MM.1S (cell line): ENCODE measurements at places on chromosomes 1 and 21.

GRCh38 chr1:905811-906599 lies 17.7 kb upstream of the SAMD11 start:
- peaks cover 73% of the 10 kb centered on the region for H3K27me3 ChIP-seq
- H3K36me3 ChIP-seq, result no peaks in the 10 kb centered on the region
- no peaks in the 10 kb centered on the region for H3K4me1 ChIP-seq
- DNase-seq, result no peak
- no peak overlapping the region for H3K4me3 ChIP-seq

DNA sequence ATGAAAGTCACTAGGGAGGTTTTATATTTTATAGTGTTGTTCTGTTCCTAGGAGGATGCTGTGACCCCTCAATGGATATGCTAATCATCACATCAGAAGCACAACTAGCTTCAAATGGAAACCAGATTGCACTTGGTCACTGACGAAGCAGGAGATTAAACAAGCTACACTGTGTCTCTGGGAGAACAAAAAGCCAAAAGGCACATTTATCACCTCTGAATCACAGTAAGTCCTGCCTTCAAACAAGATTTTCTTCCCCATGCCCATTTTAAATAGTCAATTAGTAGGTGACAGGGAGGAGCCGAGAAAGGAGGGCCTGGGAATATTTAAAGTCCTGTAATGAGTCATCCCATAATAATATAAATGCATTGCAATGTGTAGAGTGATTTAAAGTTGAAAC lies 38.1 kb downstream of the RGS2 start:
- no peaks in the 10 kb centered on the region for H3K36me3 ChIP-seq
- H3K27me3 ChIP-seq, result no peaks in the 10 kb centered on the region
- H3K4me3 ChIP-seq, result no peak overlapping the region
- H3K27ac ChIP-seq, result no peak overlapping the region
- no peaks in the 10 kb centered on the region for H3K4me1 ChIP-seq
- no peak for DNase-seq

GRCh38 chr1:55684131-55684650 lies 469.0 kb upstream of the USP24 start:
- no peak overlapping the region for H3K27ac ChIP-seq
- DNase-seq, result no peak

- DNase-seq, result no peak
- H3K27me3 ChIP-seq, result no peaks in the 10 kb centered on the region
- H3K4me1 ChIP-seq, result peaks cover 43% of the 10 kb centered on the region
- H3K4me3 ChIP-seq, result no peak overlapping the region
- H3K36me3 ChIP-seq, result peaks cover 4% of the 10 kb centered on the region; the same call in 1 of the 2 replicates
- H3K27ac ChIP-seq, result no peak overlapping the region
Measured at GRCh38 chr1:13751985-13752384, 52.0 kb downstream of the PRDM2 start.

DNA sequence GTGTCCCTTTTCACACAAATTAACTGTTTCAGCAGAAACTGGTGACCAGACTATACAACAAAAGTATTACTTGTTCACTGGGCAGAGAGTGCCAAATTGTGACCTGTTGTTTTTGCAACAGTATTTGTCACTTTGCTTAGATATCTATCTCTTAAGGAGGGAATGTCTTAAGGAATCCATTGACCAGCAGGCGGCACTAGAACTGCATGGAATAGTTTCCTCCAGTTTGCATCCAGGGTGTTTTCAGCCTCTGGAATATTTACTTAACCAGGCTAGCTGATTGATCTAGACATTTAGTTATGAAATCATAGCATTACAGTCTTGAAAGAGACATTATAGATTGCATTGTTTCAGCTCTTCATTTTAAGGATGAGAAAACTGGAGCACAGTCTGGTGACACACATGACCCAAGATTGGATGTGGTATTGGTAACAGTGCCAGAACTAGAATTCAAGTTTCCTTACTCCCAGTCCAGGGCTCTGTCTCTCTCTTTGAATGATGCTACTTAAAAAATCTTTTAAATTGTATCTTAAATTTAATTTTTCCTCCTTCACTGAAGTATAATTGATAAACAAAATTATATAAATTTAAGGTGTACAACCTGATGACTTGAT lies 16.9 kb downstream of the RPTN start:
- peaks cover 9% of the 10 kb centered on the region for H3K4me1 ChIP-seq
- H3K27me3 ChIP-seq, result no peaks in the 10 kb centered on the region
- no peaks in the 10 kb centered on the region for H3K36me3 ChIP-seq
- peak; percentile 62 for DNase-seq

DNA sequence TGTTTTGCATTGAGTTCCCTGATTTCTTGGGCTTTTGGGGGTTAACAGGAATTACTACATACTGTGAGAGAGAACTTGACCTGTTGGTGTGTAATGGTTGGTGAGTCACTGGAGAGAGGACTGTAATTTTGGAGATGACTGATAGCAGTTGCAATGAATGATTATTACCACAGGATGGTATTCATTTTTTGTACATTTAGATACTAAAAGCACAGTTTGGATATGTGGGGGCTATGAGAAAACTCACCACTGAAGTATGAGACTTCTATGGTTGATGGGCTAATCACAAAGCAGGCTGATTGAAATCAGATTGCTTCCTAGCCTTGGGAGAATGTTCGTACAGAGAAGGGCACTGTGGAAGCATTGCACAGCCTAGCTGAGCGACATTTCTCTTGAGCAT lies 1571.3 kb upstream of the PRMT6 start:
- DNase-seq, result no peak
- no peaks in the 10 kb centered on the region for H3K4me1 ChIP-seq
- no peaks in the 10 kb centered on the region for H3K36me3 ChIP-seq
- H3K4me3 ChIP-seq, result no peak overlapping the region
